ENCODE measurements at places on chromosomes 5 and 9.
A peak's percentile ranks its signal among the peaks of the same experiment; 100 is the strongest.

DNA sequence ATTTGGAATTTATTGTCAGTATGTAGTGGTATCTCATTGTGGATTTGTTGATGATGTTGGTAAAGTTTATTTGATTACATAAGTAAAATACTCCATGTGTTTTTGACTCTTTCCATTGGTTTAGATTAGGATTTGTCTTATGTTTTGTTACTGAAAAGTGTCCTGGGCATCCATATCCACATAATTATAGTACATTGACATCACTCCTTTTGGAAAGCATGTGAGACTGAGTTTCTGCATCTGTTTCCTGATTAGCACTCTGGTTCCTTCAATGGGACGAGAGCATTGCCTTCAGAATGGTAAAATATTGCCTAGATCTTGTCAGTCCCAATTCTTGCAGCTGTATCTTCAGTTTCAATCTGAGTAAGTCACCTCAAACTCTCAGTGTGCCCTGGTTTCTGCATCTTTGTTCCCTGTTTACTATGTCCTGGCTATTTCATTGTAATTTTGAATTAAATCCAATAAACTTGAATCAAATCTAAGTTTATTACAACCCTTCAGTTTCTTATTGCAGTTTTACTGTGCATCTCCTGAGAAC lies 128.1 kb downstream of the FBXO38 start:
- no peak for DNase-seq

DNA sequence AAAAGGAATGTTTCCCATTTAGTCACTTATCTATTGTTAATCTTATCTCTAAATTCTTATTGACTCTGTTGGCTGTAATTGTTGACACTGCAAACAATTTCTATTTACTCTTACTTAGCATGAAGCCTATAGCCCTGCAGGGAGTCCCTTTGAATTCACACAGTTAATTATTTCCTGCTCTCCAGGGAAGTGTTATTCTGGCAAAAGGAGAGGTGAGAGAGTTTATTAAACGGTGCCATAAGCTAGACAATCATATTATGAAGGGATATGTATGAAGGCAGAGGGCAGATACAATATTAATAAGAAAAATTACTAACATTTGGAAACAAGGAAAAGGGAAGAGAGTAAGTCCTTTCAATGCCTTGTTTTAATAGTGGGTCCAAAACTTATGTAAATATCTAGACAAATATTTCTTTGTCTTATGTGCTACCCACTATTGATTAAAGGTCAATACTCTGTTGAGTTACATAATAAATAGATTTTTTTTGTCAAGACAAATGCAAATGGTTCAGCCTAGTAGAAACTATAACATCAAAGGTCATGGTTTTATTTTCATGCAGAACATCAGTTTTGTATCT lies 107.1 kb downstream of the CDH18 start:
- no peak for DNase-seq

- DNase-seq: no peak
These were observed 557.3 kb downstream of the RAB3C start for GRCh38 chr5:59140133-59140532.

DNA sequence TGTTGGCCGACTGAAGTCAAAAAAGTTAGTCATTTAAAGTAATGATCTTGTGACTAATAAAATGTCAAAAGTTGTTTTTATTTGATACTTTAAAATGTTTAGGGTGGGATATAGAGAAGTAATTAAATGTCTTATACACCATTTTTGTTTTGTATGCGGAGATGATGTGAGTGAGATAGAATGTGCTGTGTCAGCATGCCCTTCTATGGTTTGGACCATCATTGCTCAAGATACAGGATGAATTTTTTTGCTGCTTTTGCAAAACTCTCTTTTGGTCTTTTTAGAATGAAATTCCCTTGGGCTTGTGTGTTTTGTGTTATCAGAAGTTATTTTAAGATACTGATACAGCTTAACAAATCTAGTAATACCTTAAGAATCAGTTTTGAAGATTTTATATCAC lies 12.5 kb downstream of the SRFBP1 start:
- DNase-seq: no peak

- DNase-seq: no peak
These were observed 250.3 kb downstream of the SLIT3 start for GRCh38 chr5:169050636-169051035.

GRCh38 chr9:124940521-124940893 lies 376 bp downstream of the GOLGA1 start:
- no peak for DNase-seq

DNA sequence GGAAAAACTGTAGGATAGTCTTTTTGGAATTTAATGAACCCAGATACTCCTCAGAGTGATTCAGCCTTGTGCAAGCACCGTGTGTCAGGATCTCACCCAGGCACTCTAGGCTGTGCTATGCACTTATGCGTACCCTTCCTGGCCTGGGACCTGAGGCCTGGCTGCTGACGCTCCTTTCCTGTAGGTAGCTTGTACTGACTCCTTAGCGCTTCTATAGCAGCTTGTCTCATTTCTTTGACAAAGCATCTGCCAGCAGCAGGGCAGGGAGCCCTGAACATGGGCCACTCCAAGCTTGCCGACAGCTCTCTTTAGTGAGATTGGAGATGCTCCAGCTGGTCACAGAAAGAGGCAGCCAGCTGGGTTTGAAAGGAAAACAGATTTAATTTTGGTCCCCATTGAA lies 147.3 kb downstream of the SGCD start:
- DNase-seq: peak; percentile 92

DNA sequence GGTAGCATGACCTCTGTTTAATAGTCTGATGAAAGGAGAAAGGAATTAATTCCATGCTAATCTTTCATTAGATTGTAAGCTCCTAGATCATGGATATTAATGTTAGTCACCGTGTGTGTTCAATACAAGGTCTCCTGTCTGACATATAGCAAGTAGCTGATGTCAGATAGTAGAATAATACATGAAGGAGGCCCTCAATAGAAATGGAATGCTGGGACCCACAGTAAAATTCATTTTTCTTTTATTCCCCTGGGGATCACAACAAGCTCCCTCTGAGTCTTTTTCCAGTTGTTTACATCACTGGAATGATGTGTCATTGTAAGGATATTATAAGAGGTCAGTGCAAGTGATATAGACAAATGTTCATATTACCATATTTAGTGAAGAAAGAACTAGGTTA lies 240.3 kb upstream of the TRPC7 start:
- DNase-seq: no peak

DNA sequence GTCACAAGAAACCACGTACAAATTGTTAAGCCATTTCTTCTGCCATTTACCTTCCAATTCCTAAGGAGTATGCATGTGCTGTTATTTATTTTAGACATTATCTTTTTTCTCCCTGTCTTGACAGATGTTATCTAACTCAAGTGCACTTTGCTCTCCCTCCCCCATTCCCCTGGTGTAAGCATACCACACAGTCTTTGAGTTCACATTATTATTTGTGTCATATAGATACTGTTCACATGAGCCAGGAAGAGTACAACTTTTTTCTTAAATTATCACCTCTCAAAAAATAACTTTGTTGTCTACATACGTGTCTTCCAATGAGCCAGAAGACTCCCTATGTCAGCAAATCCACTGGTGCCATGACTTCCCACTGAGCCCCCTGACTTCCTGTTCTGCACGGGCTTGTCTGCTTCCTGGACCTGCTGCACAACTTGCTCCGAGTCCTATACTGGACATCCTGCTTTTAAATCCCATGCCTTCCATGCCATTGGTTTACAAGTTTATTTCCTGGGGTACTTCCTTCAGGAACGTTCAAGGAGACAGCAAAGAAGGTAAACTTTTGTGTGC lies 19.9 kb upstream of the FAM120A start:
- no peak for DNase-seq

- DNase-seq: no peak
These were observed 95.6 kb downstream of the PALM2AKAP2 start for GRCh38 chr9:109875495-109876129.

- DNase-seq: peak; percentile 94
These were observed 61.1 kb downstream of the DIAPH1 start for GRCh38 chr5:141557681-141558136.

DNA sequence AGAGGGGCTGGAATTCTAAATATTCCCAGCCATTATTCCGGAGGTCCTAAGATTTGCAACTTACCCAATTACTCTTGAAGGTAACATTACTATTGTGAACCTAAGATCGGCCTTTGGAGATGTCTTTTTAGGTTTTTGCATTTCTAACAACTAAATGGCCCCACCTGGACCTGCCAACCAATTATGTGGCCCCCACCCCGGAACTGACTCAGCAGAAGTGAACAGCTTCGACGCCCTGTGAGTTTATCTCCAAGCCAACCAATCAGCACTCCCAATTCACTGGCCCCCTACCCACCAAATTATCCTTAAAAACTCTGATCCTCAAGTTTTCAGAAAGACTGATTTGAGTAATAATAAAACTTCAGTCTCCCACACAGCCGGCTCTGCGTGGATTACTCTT lies 62.9 kb downstream of the NEURL1B start:
- no peak for DNase-seq

DNA sequence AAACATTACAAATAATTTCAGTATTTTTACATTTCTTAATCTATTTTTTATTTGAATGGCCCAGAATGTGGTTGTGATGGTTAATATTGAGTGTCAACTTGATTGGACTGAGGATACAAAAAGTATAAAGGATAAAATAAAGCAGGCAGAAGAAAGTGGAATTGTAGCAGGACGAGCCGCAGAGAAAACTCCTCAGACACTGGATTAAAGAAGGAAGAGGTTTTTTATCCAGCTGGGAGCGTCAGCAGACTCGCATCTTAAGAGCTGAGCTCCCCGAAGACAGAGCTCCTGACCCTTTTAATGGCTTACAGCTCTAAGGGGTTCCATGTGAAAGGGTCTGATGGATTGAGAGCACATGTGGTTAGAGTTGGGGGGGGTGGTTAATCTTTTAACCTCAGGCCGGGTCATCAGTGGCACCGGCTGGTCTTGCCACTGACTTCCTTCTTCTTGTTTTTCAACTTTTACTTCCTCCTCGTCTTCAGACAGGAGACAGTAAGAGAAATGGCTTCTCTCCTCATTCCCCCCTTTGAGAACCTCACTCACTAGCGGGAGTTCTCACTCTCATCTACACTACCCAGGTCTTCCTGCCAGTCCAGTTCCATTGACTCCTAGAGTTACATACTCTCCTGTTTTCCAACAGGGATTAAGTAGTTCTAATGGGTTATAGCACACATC lies 80.0 kb downstream of the TMEM161B start:
- DNase-seq: no peak

GRCh38 chr5:147818290-147818689 lies 13.2 kb downstream of the SPINK1 start:
- DNase-seq: no peak

DNA sequence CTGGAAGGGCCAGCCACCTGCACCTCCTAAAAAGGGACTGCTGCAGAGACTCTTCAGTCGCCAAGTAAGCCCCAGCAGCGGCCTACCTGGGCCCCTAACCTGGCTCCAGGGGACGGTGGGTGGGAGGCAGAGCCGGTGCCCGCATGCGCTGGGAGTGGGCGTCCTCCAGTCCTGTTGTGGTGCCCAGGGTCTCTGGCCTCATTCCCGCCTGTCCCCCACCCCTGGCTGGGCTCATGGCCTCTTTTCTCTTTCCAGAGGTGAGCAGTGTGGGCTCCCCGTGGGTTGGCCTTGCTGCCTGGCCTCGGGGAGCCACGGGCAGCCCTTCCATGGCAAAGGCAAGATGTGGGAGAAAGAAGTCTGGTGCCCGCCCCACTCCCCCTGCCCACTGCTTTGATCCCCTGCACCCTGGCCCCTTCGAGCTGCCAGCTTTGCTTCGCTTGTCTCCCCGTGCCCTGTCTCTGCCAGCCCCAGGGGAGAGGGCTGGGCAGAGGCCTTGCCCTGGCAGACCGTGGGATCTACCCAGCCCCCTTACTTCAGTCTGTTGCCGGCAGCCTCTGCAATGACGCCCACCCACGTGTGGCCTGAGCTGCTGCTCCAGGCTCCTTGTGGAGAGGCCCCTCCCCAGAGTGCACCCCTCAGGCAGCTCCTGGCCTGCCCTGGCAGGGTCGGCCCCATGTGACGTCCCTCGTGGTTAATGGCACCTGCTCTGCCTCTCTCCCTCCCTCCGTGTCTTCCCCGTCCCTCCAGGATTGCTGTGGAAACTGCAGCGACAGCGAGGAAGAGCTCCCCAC lies 5.4 kb upstream of the PRR7 start:
- DNase-seq: no peak

GRCh38 chr9:32350682-32351081 lies 33.8 kb upstream of the ACO1 start:
- DNase-seq: no peak

GRCh38 chr5:166370928-166371690 lies 1920.3 kb upstream of the WWC1 start:
- DNase-seq: no peak

GRCh38 chr9:18942801-18943200 lies 90.2 kb downstream of the SAXO1 start:
- DNase-seq: no peak

DNA sequence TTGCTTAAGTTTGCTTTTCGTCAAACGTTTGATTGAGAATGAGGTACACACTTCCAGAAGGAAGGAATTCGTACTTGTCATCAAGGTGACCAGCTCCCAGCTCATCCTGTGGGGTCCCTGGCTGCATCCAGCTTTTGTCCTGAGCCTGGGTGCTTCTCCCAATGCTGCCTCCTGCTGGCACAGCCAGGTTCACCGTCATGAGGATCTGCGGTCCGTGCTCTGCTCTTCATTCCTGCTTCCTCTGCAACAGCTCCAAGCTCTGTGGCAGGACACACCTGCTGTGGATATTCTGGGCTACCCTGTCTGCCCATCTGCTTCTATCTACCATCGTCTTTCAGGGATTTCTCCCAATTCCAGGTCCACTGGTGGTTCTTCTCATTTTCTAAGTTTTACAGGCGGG lies 13.3 kb upstream of the UBE2QL1 start:
- DNase-seq: no peak

GRCh38 chr5:32833663-32834062 lies 122.5 kb downstream of the NPR3 start:
- no peak for DNase-seq

DNA sequence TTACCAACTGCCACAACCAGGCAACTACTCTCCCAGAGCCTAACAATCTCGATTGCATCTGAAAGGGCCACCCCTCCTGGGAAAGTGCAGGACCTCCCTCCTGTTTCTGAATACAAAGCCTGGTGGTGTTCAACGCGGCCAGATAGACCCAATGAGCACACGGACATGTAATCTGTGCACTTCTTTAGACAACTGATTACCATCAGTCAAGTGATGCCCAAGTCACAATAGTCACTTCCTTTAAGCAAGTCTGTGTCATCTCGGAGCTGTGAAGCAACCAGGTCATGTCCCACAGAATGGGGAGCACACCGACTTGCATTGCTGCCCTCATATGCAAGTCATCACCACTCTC lies 739 bp downstream of the C9orf72 start:
- DNase-seq: no peak

- no peak for DNase-seq
These were observed 37.3 kb downstream of the ADAMTS2 start for GRCh38 chr5:179307931-179308471.

- DNase-seq: no peak
These were observed 212.2 kb downstream of the SMARCA2 start for GRCh38 chr9:2227144-2227867.

- DNase-seq: no peak
These were observed 9.7 kb downstream of the DCANP1 start for GRCh38 chr5:135437422-135437795.

GRCh38 chr9:127208416-127208815 lies 56.2 kb upstream of the GARNL3 start:
- no peak for DNase-seq

GRCh38 chr5:172428224-172429166 lies 25.8 kb downstream of the SH3PXD2B start:
- no peak for DNase-seq
